Activated CD8-positive, alpha-beta T cell treated with anti-CD3 and anti-CD28 coated beads for 36 hours (primary cell): ENCODE measurements at places on chromosomes 2 and 18. TPM values are rescaled to one million over a fixed set of nuclear protein-coding genes. Genes with fewer than 3 reads are reported as not detected.

Gene RIT2
- total RNA-seq: not detected

Gene RAPGEF4
- 0.85 TPM for total RNA-seq

DNA sequence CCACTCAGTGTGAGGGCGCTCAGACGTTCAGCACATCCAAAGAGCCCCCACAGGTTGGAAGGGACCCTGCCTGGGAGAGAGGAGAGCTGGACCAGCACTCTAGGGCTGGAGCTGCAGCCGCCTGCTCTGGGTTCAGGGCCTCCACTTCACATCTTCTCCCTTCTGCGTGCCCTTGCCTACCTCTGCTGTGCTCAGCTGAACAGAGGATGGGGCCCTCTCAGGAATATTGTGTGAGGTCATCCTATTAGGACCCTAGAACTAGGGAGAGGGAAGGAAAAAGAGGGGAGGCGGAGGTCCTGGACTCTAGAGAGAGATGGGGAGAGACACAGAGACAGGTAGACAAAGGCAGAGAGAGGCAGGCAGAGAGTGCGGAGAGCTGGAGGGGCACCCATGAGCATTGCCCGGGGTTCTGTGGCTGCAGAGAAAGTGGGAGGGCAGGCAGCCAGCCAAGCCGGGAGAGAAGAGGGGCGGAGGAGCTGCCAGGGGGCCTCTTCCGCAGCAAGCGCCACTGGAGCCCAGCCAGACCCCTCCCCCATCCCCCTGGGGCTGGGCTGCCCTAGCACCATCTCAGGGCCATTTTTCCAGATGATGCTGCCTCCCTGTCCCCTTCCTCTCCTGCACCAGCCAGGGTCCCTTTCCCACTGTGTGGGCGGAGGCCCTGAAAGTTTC lies 8.3 kb upstream of the TNS1 start:
- H3K4me1 ChIP-seq: peaks cover 7% of the 10 kb centered on the region
- no peak for DNase-seq
- peak overlapping the region; percentile 45 for H3K4me3 ChIP-seq
- peaks cover 40% of the 10 kb centered on the region for H3K27me3 ChIP-seq
- no peak overlapping the region for H3K27ac ChIP-seq

Gene UGT1A3
- total RNA-seq: not detected

- no peaks in the 10 kb centered on the region for H3K36me3 ChIP-seq
- no peak overlapping the region for H3K27ac ChIP-seq
- H3K4me3 ChIP-seq: no peak overlapping the region
- DNase-seq: no peak
These were observed 105.6 kb downstream of the TTC32 start for GRCh38 chr2:19796035-19796695.
